ENCODE measurements at places on chromosomes 5 and 9.

GRCh38 chr9:99054581-99054980, 50.3 kb upstream of the TGFBR1 start:
- DNase-seq = no peak

DNA sequence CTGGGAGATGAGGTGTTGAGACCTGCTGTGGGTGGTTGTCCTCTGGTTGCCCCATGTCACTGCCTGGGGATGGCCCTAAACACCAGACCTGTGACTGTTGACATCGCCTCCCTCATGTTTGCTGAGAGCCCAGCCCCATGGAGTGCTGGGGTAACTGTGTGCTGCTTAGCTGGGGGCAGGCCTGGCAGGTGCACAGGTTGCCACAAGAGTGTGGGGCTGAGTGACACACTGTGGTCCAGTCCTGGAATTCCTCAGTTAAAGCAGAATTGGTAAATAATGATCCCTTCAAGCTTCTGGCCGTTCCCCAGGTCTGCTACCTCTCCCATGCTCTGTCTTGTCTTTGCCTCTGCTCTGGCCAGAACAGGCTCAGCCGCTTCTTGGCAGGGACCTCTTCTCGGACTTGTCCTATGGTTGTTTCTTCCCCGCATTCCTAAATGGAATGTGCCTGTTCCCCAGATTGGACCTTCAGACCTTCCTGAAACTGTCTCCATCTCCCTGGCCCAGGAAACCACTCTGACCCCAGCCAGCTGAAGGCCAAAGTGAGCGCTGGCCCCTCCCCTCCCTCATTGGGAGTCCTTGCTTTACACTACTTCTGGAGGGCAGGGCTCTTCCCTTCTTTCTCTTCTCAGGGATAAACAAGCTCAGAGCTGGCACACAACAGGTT, 61.2 kb upstream of the PITX1 start:
- DNase-seq = no peak

- no peak for DNase-seq
Observed at GRCh38 chr9:109908459-109909390, 128.7 kb downstream of the PALM2AKAP2 start.

GRCh38 chr5:61215996-61216395, 53.7 kb upstream of the SMIM15 start:
- DNase-seq = no peak

DNA sequence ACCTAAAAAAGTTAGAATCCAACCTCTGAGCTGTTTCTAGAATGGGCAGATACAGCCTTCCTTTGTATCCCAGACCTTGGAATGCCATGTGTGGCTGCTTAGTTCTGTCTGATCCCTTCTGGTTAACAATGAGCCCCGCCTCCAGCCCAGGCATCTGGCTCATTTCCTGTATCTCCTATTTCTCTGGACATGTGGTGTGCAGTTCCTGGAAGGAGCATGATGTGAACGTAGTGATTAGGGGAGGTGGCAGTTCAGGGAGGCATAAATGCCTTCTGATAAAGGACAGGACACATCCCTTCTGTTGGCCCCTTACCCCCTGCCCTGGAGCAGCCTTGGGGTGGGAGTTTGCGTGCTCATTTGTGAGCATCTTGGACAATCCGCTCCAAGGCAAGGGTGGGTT, 243.0 kb downstream of the ZSWIM6 start:
- no peak for DNase-seq

GRCh38 chr9:124780757-124781151, 3.8 kb downstream of the OLFML2A start:
- no peak for DNase-seq

DNA sequence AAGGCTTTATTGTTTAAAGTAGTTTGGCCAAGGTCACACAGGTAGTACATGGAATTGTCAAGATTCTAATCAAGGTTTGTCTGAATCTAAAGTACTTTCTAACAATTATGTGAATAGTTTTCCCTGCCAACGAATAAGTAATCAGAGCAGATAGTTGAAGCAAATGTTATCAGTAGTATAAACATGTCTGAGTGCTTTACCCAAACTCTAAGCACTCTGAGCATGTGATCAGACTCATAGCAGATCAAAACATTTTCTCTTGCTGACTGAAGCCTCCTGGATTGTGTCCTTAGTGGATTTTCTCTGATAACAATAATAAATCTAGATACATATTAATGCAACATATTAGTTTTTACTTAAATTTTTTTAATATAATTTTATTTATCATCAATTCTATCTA, 995.0 kb downstream of the EFNA5 start:
- DNase-seq = no peak

DNA sequence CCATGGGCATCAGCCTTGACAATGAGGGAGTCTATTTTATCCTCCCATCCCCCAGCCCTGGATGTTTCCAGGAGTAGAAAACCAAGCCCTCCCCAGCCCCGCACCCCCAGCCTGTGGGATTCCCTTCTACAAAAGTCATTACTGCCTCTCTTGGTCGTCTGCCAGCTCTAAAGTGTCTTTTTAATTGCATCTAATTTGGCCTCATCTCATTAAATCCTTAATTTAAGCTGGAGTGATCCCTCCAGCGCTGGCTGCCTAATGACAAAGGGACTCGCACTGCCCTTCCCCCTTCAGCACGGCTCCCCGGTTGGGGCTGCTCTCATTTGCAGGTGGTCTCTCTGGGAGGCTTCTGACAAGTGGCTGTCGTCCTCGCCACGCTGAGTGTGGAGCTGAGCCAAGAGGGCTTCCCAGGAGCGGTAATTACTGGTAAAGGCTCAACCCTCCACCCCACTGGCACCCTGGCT, 107.9 kb upstream of the ALDH1B1 start:
- no peak for DNase-seq

GRCh38 chr9:89603767-89604665, 796 bp upstream of the GADD45G start:
- peak; percentile 80 for DNase-seq

DNA sequence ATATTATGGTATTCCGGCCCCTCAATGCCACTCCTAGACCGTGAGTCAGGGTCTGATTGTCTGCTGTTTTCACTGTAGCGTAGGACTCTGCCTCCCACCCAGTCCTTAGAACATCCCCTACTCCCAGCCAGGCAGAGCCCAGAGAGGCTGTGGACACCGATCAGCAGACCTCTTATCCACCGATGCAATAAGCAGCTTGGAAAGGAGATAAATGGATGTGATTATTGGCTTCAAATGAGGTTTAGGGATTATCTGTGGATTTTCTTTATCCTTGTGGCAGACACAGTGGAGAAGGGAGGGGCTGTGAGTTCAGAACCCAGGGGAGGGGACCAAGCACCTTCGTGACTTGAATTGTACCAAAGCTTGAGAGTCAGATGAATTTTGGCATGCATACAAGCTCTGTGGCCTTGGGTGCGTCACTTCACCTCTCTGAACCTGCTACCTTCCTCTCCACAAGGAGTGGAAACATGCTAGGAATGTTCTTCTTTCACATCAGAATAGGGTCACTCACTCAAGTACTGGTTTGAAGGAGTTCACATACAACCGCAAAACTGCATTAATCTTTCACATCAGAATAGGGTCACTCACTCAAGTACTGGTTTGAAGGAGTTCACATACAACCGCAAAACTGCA, 83.1 kb upstream of the CPLX2 start:
- DNase-seq = no peak

DNA sequence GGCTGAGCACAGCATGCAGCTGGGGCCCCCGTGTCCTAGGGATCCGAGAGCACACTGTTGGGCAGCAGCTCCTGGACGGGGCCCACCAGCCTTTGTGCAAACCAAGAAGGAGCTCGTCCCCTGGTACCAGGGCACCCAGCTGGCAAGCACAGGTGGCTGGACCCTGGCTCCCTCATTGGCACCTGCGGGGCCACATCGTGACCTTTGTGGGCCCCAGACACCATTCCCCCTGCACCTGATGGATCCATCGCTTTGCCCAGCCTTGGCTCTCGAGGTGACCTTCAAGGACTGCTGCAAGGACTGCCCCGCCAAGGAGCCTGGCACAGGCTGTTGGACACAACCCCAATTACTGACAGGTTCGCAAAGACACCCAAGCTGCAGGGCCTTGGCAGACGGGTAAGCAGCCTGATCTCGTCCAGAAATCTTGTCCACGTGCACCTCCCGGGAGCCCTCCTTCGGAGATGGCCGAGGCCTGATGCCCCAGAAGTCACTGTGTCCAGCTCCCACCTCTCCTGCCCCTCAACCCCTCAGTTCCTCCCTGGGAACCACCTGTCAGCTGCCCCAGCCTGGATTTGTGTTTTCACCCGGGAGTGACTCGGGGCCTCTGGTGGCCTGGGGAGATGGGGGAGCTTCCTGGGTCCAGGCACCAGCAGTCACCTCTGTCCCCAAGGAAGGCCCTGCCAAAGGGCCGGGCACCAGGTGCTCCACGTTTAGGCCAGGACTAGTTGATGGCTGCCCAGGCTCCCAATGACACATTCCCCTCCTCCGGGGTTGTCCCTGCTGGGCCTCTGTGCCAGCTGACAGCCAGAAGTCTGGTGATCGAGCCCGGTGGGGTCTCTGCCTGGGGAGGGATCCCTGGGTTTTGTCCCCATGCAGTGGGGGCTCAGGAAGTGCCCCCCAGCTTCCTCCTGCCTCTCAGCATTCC, 137.1 kb upstream of the PPP1R26 start:
- DNase-seq = no peak

DNA sequence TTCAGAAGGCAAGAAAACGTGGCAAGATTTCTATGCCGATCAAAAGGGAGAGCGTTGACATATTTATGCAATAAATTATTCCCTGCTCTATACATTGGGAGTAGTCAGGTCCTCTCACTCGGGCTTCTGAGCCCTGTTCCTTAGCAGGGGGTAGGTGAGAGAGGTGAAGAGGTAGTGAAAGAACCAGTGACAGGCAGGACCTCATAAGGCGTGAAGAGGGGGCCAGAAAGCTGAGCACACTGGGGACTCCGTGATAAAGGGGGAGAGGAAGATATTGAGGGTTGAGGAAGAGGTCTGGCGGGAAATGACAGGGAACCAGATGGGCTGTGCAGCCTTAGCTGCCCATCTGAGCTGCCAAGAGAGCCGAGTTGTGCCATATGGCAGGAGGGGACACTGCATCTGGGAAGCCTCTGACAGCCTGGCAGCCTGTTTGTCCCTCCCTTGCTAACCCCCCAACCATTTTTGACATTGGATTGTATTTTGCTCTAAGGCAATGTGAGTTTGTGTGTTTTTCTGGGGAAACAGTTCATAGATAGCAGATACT, 782 bp upstream of the CDC20B start:
- no peak for DNase-seq

All from renal cortex interstitium (tissue), 15 donors.